IMR-90 (cell line): ENCODE measurements at places on chromosomes 7 and 10. TPM values are rescaled to one million over a fixed set of nuclear protein-coding genes. Genes with fewer than 3 reads are reported as not detected.

The NPFFR1 gene
- total RNA-seq = not detected in 2 replicates

The MYL10 gene
- total RNA-seq = not detected in 2 replicates

GRCh38 chr10:131925011-131925649 lies 24.3 kb downstream of the PPP2R2D start:
- no peak for DNase-seq

The ALOX5 gene
- total RNA-seq = not detected in 2 replicates

The PRRT4 gene
- total RNA-seq = not detected in 2 replicates
